ENCODE measurements at places on chromosomes 12 and 14.

- no peak for DNase-seq
These were observed 417.5 kb downstream of the TMEM117 start for GRCh38 chr12:44253338-44253856.

DNA sequence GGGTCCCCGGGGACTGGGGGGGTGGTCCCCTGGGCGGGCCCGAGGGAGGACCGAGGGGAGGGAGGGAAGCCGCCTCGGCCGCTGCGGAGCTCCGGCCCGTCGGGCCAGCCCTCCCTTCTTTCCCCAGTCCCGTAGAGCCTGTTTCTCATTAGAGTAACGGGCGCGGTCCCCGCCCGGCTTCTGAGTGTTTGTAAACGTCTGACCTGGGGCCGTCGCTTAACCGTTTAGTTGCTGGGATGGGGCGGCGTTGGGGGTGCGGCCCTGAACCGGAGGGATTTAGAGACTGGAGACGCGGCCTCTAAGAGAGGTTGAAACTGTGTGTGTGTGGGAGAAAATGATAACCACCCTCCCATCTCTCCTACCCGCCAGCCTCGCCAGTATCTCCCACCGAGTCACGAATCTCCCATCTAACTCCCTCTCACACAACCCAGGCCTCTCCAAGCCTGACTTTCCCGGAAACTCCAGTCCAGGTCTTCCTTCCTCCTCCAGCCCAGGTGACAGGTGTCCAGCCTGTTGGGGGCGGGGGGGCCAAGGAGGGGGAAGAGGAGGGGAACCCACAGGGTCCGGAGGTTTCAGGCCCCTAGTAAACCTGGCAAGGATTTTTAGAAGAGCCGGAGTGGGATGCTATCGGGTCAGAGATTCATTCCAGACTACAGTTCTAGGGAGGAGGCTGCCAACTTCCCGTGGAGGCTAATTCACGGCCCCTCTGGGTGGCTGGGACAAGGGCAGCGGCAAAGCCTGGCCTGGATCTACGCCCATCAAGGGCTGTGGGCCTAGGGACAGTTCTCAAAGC is 1.1 kb upstream of the NFATC4 start:
- peak; percentile 6 for DNase-seq

- no peak for DNase-seq
These were observed 21.3 kb downstream of the IL31 start for GRCh38 chr12:122152754-122153153.

DNA sequence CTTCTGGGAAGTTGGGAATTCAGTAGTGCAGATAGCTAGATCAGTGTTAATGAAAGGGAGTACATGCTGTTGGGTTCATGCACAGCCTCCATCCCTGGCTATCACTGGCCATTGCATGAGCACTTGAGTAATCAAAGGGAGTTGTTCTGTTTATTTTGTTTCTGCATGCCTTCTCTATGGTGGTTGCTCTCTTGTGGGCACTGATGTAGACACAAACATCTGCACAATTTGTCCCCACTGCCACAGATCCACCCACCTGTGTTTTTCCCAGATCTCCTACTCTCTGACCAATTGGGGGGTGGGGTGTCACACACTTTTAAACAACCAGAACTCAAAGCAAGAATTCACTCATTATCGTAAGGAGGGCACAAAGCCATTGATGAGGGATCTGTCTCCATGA is 89.7 kb upstream of the DHRS4 start:
- no peak for DNase-seq

GRCh38 chr14:94042433-94043091 is 16.4 kb downstream of the OTUB2 start:
- no peak for DNase-seq
